ENCODE measurements at places on chromosomes 1 and 21.
A peak's percentile ranks its signal among the peaks of the same experiment; 100 is the strongest.

GRCh38 chr1:111733183-111733991, 5.8 kb downstream of the INKA2 start:
- DNase-seq, result no peak

- DNase-seq, result no peak
Measured at GRCh38 chr21:38937286-38937790, 131.6 kb downstream of the ETS2 start.

DNA sequence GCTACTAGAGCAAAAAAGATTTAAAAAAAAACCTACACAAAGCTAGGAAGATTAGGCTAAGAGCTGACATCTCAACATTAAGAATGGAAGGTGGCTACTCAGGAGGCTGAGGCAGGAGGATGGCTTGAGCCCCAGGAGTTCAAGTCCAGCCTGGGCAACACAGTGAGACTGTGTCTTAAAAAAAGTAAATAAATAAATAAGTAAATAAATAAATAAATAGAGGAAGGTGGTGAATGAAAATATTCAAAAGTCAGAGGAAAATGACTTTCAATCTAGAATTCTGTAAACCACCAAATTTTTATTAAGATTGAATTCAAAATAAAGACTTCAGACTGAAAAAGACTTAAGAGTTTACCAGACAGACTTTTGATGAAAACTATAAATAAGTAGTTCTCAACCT, 50.9 kb upstream of the TMPRSS2 start:
- no peak for DNase-seq

- no peak for DNase-seq
Measured at GRCh38 chr1:220652995-220653394, 37.2 kb upstream of the C1orf115 start.

DNA sequence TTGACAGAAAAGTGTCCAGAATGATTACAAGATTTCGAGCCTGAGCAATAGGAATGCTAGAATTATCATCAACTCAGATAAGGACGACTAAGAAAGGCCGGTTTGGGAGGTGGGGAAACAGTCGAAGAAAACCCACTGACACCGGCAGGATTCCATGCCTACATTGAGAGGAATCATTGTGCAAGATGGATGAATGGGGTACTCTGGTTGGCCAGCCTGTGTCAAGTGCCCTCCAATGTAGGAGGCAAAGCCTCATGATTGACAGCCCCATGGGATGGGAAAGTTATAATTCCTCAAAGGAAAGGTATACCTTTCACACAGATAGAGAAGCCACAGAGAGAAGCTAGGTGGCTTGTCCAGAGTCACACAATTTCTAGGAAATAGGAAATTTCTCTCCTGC, 153.5 kb upstream of the CTTNBP2NL start:
- DNase-seq, result no peak

DNA sequence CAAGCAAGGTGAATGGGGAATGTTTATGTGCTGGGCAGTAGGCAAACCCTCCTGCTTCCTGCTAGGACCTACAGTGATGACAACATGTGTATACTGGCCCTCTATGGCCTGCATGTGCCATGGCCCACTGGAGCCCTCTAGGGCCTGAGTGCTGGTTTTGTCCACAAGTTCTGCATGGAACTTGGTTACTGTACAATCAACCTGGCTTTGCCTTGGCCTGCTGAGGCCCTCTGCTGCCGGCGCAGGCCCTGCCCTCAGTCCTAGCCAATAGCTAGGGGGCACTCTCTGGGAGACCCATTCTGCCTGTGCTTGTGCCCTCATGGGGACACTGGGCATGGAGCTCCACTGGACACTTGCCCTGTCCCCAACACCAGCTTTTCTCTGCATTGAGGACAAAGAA, 138.6 kb upstream of the NGF start:
- no peak for DNase-seq

DNA sequence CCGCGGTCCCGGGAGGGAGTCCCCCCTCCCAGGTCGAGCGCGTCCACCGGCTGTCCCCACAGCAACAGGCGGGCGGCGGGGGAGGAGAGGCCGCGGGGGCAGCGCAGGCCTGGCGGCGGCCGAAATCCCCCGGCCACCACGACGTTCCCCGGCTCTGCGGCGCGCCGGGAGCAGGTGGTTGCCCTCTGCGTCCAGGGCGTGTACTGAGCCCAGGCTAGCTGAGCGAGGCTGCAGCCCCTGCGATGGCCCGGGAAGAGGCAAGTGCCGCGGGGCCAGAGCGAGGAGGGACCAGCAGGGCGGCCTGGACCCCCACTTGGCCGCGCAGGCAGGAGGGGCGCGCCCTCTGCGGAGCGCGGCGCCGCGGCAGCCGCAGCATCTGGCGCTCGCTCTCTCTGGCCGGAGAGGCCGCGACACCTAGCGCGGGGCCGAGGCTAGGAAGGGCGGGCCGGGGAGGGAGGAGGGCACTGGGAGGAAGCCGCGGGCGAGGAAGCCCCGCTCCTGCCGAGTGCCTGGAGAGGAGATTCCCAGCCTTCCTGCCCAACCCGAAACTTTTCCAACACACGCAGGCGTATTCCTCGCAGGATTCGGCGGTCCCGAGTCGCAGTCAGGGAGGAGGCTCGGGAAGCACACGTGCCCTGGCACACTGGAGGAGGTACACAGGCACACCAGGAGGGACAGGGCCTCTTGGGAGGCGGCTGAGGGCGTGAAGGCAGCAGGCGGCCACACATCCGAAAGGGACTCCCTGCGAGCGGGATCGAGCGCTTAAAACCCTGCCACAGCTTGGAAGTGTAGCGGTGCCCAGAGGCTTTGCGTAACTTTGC, 4.9 kb upstream of the PROX1 start:
- peak; percentile 56 for DNase-seq

DNA sequence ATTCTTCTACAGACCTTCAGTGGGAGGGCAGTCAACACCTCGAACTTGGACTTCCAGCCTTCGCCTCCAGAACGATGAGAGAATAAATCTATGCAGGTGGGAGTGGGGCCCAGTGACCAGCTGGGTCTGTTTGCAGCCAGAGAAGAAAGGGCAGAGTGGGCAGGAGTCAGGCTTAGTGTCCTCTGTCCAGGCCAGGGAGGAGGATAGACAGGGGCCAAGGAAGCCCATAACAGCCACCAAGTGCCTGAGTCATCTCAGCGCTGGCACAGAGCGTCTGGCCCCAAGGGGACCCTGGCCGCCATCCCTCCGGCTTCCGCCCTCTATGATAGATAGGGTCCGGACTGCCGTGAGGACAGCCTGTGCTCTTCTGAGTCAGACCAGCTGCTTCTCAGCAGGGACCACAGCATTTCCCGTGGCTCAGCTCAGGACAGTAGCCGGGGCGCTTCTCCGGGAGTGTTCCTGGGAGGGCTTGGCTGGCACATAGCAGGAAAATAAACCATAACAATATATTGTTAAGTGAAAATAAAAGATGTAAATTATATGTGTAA, 133.1 kb upstream of the C1orf174 start:
- DNase-seq, result no peak

GRCh38 chr1:205313563-205314308, 7.8 kb downstream of the NUAK2 start:
- DNase-seq, result no peak

- no peak for DNase-seq
Measured at GRCh38 chr1:218430822-218431221, 85.7 kb downstream of the TGFB2 start.

DNA sequence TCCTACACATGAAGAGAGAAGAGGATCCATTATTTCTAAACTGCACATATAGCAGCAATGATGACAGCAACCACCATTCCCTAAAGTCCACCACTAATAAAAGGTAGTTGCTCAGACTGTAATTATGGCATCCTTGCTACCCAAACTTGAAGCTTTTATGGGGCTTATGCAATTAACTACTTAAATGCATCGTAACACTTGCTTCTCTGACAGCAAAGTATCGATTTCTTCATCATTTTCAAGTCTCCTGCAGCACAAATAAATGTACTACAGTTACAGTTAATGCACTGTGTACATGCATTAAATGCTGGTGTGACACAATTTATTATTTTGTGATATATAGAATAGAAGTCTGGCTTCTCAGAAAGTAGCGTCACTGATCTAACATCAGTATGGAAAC, 241.7 kb downstream of the USH2A start:
- DNase-seq, result no peak

DNA sequence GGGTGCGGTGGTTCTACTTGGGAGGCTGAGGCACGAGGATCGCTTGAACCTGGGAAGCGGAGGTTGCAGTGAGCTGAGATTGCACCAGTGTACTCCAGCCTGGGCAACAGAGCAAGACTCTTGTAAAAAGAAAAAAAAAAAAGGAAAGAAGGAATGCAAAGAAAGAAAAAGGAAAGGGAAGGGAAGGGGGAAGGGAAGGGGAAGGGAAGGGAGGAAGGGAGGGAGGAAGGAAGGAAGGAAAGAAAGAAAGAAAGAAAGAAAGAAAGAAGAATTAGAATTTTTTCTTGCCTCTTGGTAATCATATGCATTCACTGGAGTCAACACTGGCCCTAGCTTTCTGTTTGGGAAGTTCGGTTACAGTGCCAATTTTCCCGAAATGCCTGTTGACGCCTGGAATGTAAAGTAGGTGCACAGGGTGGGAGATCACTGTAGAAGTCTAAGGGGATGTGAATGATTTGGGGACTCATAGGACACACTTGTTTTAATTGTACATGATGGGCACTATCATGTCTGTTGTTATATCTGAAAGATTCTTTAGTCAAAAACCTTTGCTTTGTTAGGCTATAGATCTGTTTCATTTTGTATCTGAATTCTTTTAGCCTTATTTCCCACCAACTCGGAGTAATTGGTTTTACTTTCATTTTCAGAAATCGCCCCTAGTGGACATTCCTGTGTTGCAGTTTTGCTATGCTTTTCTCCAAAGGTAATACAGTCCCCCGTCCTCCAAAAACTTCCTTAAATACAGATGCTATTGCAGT, 59.8 kb upstream of the MORC3 start:
- peak; percentile 72 for DNase-seq

DNA sequence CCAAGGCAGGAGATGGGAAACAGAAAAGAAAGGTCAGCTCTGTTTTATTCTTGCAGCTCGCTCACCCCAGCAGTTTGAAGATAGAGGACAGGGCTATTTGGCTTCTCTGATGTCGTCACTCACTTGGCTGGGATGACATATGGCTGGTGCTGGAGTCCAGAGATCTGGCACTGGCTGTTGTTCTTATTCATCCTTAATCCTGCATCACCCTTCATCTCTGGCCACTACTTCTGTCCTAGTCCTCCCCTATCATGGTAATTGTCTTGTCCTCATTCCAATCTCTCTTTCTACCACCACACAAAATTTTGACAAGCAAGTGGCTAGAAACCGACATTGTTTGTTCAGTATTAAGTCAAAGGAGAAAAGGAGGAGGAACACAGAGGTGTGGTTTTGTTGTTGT, 103.8 kb upstream of the PDE4B start:
- no peak for DNase-seq

DNA sequence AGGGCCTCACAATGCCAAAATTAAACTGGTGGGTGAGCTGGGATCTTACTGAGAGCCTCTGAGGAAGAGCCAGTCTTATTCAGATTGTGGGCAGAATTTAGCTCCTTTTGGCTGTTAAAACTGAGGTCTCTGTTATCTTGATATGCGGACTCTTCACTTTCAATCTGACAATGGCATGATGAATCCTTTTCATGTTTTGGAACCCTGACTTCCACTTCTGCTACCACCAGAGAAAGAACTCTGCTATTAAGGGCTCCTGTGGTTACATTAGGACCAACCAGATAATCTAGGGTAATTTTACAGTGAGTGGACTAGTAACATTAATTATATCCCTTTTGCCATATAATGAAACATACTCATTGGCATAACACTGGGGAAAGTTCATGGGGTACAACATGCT, 219.0 kb downstream of the LRRIQ3 start:
- DNase-seq, result no peak

DNA sequence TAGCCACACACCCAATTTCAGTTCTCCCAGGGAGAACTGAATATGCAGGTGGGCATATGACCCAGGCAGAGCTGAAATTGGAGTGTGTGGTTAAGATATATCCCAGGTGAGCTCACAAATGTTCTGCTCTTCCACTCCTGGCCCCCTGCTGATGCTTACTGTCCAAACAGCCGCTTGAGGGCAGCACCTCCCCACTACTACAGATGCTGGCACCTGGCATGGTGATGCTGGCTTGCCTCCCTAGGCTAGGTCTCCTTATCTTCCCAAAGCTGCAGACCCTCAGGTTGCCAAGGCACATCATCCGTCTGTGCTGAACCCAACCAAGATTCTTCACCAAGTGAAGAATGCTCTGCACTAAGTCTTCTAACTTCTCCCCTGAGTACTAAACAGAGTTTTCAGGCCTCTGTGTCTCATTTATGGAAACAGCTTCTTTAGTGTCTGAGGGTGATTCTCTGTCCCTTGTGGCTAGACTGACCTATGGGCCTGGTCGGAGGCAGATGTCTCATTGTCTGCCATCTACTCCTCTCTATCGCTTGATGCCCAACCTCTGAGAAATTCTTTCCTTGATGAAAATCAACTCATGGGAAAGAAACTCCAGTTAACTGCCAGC, 27.2 kb downstream of the XCL1 start:
- DNase-seq, result peak; percentile 78

DNA sequence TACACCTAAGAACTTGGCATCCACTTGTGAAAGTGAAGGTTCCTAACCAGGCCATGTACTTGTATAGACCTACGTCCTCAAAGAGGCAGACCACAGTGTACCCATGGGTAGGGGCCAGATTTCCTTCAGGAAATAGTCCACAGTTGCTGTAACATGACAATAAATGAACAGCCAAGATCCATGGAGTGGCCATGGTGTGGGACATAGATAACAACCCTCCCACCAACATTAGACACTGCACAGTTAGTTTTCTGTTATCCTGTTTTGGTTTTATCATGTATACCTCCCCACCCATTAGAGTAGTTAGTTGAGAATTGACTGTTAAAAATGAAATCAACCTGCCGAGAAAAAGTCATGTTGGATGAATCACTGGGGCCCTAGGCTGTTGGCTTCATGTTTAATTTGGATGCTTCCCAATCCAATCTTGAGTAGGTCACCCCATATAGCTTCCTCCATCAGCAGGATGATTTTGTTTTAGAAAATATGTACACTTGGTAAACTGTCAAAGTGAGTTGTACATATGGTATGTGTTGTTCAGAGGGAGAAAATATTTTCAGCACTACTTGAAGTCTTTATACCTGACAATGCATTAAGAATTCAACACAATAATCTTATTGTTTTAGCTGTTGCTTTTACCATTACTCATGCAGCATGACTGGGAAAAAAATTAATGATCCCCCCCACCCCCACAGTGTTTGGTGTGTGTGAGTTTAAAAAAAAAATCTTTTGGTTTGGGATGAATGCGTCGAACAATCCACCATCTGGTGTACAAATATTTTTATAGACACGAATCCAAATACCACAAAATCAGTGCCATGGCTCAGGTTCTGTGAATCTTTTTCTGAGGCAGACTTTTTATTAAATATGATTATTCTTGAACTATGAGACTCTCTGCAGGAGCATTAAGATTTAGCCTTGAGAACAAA, 88.3 kb upstream of the ARHGAP29 start:
- no peak for DNase-seq

DNA sequence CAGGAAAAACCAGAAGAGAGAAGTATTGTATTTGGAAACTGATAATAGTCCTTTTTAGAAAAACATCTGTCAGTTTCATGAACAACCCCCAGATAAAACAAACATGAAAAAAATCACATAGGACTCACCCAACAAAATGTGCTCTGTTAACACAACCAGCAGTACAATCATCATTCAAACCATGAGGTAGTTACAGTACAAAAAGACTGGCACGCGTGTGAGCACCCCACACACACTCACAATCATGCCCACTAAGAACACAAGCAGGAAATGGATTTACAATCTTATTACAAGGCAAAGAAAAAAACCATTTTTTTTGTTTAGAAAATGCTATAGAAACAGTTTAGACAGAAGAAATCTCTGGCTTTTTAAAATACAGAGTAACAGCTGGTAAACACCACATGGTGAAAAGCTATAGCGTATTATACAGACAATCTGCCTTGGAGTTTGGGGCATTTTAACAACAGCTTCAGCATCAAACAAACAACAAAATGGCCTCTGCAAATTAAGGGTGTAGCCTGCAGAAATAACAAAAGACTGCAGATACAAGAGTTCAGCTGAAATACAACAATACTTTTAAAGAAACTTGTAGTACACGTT, 180.0 kb downstream of the CDC7 start:
- no peak for DNase-seq

Data from HEK293T (cell line).